ENCODE measurements at places on chromosomes 13 and 19. TPM values are rescaled to one million over a fixed set of nuclear protein-coding genes. Genes with fewer than 3 reads are reported as not detected.

DNA sequence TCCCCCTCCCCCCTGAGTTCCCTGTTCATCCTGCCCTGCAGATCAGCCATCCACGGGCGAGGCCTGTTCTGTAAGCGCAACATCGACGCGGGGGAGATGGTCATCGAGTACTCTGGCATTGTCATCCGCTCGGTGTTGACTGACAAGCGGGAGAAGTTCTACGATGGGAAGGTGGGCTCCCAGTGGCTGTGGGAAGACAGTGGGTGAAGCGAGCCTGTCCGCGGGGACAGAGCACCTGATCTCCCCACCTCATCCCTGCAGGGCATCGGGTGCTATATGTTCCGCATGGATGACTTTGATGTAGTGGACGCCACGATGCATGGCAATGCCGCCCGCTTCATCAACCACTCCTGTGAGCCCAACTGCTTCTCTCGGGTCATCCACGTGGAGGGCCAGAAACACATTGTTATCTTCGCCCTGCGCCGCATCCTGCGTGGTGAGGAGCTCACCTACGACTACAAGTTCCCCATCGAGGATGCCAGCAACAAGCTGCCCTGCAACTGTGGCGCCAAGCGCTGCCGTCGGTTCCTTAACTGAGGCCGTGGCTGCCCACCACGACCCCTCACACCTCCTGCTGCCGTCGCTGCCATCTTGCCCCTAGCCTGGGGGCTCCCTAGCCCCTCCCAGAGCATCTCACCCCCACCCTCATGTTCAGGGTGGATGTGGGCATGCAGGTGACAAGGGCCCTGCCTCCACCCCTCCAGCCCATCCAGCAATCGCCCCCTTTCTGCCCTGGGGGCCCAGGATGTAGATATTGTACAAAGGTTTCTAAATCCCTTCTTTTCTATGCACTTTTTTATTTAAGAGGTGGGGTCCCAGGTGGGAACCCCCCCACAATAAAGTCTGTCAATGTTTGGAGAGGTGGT is 4.0 kb downstream of the IGFLR1 start:
- DNase-seq = no peak

Gene KLK10
- total RNA-seq = not detected

DNA sequence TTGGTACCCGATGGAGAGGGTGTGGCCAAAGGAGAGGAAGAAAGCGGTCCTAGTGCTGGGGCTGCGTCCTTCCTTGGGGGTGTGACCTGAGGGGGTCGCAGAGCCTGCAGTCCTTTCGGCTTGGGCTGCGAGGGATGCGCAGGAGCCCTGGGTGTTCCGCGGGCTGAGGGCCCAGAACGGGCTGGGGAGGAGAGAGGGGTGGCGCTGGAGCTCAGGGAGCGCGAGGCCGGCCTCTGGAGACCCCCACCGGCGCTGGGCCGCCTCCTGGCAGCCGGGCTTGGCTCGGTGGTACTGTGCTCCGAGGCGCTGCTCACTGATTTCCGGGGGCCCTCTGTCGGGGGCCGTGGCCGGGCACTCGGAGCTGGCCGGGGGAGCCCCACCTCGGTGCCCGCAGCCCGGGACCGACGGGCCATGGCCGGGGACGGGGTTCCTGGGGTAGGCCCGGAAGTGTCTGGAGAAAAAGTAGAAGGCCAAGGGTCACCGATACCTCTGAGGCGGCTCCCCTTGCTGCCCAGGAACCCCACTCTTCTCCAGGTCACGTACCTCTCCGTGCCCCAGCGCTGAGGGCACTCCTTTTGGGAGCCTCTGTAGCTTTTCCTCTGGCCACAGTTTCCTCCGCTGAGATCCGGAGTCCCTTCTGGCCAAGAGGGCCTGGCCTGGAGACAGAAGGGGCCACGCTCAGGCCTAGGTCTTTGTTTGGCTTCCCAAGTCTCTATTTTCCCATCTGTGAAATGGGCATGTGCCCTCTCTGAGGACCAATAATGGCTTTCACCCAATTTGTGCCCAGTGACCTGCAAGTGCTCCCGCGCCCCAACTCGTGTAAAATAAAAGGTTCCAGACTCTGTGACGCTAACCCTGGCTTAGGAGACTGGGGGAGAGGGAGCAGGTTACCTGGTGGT is 1.6 kb downstream of the PRR36 start:
- no peak for DNase-seq

DNA sequence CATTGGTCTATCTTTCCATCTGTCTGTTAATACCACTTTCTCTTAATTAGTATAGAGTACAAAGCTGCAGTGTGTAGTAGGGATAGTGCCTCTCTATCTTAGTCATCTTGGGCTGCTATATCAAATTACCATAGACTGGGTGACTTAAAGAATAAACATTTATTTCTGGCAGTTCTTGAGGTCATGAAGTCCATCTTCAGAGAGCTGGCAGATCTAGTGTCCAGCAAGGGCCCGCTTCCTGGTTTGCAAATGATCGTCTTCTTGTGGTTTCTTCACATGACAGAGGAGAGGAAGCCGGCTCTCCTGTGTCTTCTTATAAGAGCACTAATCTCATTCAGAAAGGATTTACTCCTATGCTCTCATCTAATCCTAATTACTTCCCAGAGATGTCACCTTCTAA is 6.1 kb downstream of the ZNF700 start:
- DNase-seq = no peak

Gene RXFP2
- total RNA-seq = not detected

Gene WDR87
- not detected for total RNA-seq

Gene ZNF439
- total RNA-seq = 14.6 TPM

GRCh38 chr13:27461940-27462584 is 11.7 kb upstream of the MTIF3 start:
- DNase-seq = no peak

- DNase-seq = no peak
These were observed 24.7 kb downstream of the URI1 start for GRCh38 chr19:29966588-29967249.

DNA sequence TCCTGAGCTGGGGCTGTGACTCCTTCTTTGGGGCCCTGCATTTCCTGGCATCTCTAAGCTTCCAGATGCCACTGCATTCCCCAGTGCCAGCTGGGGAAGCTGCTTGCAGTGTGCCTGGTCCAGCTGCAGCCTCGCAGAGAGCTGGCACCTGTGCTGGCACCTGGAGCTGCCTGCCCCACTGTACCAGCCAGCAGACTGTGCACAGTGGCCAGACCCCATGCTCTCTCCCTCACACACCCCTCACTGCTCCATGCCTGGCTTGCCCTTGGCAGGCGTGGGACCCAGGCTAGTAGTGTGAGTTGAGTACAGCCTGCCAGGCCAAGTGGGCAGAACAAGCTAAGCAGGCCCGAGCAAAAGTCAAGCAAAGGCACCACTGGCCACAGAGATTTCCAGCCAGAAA is 327.5 kb downstream of the NDFIP2 start:
- no peak for DNase-seq

Gene STX10
- total RNA-seq = 55.8 TPM

- no peak for DNase-seq
These were observed 1.8 kb upstream of the KLK4 start for GRCh38 chr19:50912727-50913716.

GRCh38 chr19:10471909-10472308 is 31.2 kb downstream of the KEAP1 start:
- DNase-seq = no peak

DNA sequence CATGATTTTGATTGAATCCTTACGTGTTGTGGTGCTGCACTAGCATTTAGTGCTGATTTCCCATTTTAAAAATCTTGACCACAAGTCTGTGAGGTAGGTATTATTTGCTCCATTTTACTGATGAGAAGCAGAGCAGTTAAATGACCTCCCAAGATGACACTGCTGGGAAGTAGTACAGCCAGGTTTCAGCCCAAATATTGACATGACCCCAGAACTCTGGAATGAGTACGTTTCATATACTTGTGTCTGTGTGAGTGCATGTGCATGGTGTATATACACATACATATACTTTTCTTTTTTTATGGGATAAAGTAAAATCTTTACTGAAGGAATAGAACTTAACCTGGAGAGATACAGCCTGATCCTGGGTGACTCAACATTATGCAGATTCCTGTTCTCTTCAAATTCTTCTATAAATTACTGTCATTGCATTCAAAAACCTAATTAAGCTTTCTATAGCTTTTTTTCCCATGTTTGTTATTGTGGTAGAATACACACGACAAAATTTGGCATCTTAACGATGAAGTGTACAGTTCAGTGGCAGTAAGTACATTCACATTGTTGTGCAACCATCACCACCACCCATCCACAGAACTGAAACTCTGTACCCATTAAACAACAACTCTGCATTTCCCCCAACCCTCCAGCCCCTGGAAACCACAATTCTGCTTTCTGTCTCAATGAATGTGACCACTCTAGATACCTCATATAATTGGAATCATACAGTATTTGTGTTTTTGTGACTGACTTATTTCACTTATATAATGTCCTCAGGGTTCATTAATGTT is 311.9 kb downstream of the MTUS2 start:
- DNase-seq = no peak

GRCh38 chr13:107035778-107036177 is 467.8 kb upstream of the ARGLU1 start:
- DNase-seq = no peak

DNA sequence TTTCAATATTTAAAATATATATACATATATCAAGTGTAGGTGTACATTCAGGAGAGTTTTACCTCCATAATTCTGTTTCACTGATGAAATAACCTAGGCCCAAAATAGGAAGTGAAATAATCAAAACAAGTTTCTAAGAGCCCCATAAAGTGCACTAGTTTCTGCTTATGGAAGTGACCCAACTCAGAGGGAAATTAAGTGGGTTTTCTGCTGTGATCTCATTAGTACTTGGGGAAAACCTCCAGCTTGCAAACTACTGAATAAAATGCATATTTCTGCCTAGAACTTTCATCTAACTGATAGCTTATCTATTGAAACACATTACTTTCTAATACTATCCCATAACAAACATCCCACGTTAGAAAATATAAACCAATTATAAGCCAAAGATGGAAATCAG is 45.4 kb upstream of the MIR17HG start:
- no peak for DNase-seq

Gene AXL
- total RNA-seq = 107 TPM

- no peak for DNase-seq
These were observed 2.9 kb downstream of the CYSLTR2 start for GRCh38 chr13:48656608-48657007.

- DNase-seq = no peak
These were observed 236.7 kb upstream of the IPO5 start for GRCh38 chr13:97716746-97717145.

GRCh38 chr13:73222627-73223305 is 164.0 kb downstream of the KLF5 start:
- no peak for DNase-seq

Gene KLK4
- not detected for total RNA-seq

GRCh38 chr19:31109636-31110035 is 239.6 kb downstream of the TSHZ3 start:
- DNase-seq = no peak

Gene MUC16
- total RNA-seq = not detected

- DNase-seq = no peak
These were observed 36.0 kb downstream of the URI1 start for GRCh38 chr19:29978080-29978479.

DNA sequence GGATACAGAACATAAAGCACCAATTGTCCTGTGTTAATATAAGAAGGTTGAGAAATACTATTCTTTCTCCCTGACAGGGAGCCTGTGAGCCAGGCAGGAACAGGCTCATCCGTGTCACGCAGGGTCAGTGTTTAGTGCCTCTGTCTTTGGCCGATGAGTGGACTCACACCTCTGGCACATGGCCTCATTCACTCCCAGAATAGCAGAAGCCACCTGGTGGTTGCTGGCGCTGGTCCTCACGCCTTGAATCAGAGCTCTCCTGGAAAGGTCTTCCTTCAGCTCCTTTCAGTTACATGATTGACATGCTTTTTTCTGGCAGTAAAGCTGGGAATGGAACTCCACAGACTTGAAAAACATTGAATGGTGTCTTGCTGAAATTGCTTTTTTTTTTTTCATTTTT is 28.1 kb upstream of the SIAH3 start:
- no peak for DNase-seq

GRCh38 chr13:109778102-109778542 is 8.3 kb downstream of the IRS2 start:
- DNase-seq = no peak

DNA sequence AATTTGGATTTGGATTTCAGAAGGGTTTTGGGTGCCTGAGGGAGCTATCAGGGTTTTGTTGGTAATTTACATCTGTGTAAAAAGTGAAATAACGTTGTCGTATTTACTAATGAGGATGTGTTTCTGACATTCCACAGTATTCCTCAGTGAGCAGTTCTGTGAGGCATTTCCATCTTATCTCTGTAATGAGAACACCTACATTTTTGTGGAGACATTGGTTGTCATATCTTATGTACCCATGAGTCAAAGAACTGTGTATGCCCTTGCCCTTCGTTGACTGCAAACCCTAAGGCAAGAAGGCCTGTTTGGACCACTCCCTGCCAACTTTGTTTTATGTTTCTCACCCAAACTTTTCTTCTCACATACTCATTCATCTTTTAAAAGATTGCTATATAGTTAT is 14.2 kb upstream of the IL17D start:
- no peak for DNase-seq

Gene OR1I1
- not detected for total RNA-seq

GRCh38 chr19:48819366-48819816 is 8.6 kb upstream of the BCAT2 start:
- DNase-seq = no peak

GRCh38 chr19:42653841-42654240 is 59.1 kb upstream of the CEACAM8 start:
- no peak for DNase-seq

Gene FSD1
- total RNA-seq = 0.80 TPM

Gene PPAN
- 34.9 TPM for total RNA-seq

Gene SERP2
- total RNA-seq = not detected

GRCh38 chr13:70908795-70909194 is 800.5 kb upstream of the KLHL1 start:
- no peak for DNase-seq

- no peak for DNase-seq
These were observed 230.0 kb downstream of the SHISA2 start for GRCh38 chr13:25821776-25822175.

Gene ZNF578
- total RNA-seq = 3.9 TPM

DNA sequence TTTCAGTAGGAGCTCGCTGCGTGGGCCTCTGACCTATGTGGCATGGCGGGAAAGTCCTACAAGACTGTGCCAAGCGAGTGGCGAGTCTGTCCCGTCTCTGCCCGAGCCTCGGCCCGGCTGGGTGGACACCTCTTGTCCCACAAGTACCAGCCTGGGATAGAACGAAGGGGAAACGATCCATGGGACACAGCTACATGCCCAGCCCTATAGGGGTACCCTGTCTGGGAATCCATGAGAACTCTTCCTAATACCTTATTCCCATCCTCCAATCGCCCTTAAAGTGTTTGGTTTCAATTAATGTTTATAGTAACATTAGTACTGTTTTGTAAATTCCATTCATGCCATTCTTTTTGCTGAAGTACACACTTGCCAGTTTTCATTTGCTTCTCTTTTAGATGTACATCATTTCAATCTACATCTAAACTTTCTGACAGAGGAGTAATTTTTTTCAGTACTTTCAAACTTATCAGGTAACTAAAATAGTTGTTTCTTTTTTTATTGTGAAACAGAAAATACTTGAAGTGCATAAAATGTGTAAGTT is 667 bp upstream of the ZNF790 start:
- DNase-seq = no peak

GRCh38 chr19:7311911-7312310 is 17.7 kb upstream of the INSR start:
- DNase-seq = no peak

GRCh38 chr13:113002913-113003290 is 33.9 kb downstream of the MCF2L start:
- no peak for DNase-seq
